ENCODE measurements at places on chromosomes 1 and 21. TPM values are rescaled to one million over a fixed set of nuclear protein-coding genes. Genes with fewer than 3 reads are reported as not detected.

- no peak for DNase-seq
Measured at GRCh38 chr1:6100861-6101783, 55.4 kb downstream of the KCNAB2 start.

DNA sequence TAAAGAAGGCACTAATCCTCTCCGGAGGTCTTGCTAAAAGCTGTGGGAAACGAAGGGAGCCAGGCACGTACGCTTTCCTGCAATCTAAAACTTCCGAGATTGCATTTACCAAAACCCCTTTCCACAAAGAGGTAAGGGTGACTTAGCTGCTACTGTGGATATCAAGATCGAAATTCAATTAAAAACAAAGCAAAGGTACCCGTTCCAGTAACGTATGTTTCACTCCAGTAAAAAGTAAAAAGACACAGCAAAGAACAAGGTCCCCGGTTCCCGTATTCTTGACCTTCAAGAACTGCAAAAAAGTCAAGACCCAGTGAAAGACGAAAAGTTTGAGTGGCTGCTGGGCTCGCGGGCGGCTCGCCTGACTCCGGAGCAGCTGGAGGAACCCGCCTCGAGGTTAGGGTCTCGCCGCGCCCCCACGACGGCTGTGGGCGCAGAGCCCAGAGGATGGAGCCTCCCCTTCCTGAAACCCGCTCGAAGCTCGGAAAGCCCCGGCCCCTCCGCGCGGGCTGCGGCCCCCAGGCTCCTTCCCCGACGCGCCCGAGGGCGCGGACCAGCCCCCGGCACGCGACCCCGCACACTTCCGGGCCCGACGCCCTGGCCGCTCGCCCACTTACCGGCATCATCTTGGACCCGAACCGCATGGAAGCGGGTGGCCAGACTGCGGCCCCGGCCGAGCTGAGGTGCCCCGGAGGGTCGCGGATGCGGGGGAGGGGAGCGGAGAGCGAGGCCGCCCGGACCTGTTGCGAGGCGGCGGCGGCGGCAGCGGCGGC is 524 bp downstream of the TP53BP2 start:
- DNase-seq: peak; percentile 83

DNA sequence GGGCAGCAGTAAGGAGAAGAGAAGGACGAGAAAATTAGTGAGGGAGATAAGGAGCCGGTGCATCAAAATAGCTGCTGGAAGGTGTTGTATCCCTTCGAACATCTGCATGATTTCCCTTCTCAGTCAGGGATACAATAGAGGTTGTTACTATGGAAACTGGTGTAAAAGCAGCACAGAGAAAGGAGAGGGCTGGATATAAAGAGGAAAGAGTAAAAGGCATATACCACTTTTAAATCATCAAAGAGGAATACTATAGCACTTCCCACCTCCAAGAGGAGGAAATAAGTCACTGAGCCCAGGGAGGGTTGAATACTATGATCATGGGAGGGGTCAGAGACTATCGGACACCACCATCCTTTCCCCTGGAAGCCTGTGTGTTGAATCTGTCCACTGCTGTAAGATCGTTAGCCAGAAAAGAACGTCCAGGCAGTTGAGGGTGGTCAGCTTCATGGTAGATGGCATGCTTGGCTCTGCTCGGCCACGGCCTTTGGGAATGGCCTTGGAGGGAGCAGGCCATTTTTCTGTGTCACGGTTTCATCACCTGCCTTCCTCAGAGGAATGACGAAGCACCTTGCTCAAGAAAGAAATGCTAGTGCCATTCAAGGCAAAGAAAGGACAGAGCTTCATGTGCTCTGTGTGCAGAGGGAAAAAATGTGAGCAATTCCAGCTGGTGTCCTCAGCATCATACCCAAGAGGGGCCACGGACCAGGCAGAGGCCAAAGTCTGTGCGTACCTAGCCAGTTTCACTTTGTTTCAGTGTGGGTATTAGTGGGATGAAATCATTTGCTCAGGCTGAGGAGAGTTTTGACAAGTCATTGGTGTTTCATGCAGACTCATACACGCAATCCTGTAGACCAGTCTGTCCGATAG is 64.2 kb downstream of the IRF2BP2 start:
- DNase-seq: peak; percentile 14

DNA sequence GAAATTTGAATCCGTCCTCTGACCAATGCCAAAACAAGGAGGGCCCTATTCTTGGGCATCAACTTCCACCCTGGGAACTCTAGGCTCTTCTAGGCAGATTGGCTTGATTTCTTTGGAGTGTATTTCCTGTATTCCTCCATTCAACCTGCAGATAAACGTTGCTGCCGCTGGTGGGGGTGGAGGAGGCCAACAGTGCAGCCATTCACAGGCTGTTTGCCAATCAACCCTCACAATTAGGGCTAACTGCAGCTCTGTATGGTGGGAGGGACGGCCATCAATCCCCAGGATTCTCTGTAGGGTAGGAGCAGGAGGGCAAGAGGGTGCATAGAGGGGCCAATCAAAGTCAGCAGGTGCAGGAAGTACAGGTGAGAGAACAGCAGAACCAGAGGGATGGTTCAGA is 273.1 kb upstream of the PROX1 start:
- no peak for DNase-seq

GRCh38 chr1:64212031-64212430 is 8.6 kb downstream of the UBE2U start:
- no peak for DNase-seq

GRCh38 chr1:22584001-22584562 is 20.8 kb downstream of the EPHA8 start:
- DNase-seq: no peak

GRCh38 chr1:102529446-102529845 is 532.7 kb upstream of the OLFM3 start:
- no peak for DNase-seq

DNA sequence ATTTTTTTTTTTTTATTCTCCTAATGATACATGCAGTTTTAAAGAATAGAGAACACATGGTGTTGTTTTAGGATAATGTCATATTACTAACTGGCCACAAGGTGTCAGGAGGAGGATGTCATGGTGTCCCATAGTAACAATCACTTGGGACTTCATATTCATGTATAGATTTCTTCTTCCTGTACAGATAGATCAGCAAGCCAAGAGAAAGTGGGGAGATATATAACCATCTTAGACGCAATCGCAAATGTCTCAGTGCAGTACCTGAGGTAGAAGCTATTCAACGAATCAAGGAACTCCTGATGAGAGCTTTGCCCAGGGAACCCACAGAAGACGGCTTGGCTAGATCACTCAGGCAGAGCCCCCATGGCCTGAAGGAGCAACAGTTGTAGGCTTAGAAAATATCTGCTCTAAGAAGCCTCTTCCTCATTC is 12.3 kb downstream of the OR2T11 start:
- no peak for DNase-seq

DNA sequence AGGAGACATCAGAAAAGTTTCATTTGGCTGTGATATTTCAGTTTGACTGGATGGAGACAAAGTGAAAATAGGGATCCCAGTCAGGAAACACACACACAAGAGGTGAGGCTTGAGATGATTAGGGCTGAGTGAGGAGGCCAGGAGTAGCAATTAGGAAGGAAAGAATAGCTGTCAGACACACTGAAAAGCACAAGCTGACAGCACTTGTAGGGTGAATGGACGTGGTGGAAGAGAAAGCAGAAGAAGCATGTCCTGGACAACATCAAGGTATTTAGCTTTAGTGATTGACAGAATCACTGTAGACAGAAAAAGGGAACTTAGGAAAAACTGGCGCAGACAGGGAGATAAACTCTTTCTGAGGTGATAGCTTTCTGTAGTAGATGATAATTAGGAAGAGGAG is 347.7 kb downstream of the TGFB2 start:
- DNase-seq: no peak

- no peak for DNase-seq
Measured at GRCh38 chr1:69568421-69569174, 876 bp downstream of the LRRC7 start.

GRCh38 chr1:86419277-86419903 is 4.6 kb upstream of the CLCA2 start:
- DNase-seq: no peak

- no peak for DNase-seq
Measured at GRCh38 chr1:59323879-59324278, 27.0 kb downstream of the FGGY start.

- no peak for DNase-seq
Measured at GRCh38 chr1:78274814-78275213, 216.0 kb upstream of the PTGFR start.

GRCh38 chr1:51344602-51345299 is 14.4 kb upstream of the TTC39A start:
- DNase-seq: no peak

DNA sequence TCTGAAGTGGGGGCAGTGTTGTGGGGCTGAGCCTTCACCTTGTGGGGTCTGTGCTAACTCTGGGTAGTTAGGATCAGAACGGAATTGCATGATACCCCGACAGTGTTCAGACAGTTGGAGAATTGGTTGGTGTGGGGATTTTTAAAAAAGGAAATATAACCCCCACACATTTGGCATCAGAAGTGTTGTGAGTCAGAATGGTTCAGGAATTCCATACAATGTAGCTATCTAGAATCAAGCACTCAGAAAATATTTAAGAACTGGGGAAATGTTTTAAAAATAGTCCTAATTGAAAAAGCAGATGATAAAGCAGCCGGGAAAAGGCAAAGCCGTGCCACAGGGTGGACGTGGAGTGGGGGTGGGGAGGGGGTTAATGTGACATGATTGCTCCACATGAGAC is 6.5 kb upstream of the S100A7 start:
- DNase-seq: no peak

DNA sequence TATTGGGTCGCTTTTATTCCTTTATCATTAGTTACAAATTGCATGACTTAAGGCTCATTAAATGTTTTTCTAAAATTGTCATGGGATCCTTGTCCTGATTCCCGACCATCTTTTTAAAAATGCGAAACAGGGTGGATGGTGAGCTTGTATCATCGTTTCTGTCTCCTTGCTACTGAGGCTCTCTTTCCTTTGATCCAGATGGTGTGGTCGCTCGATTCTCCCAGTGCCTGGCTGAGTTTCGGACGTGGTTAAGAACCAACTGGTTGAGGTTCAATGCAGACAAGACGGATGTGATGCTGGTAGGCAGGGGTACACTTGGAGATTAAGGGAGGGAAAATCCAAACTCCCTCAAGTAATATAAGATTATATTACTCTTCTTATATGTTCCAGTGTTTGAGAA is 1.2 kb downstream of the MIER1 start:
- no peak for DNase-seq

- DNase-seq: no peak
Measured at GRCh38 chr1:30798389-30799232, 41.0 kb upstream of the LAPTM5 start.

DNA sequence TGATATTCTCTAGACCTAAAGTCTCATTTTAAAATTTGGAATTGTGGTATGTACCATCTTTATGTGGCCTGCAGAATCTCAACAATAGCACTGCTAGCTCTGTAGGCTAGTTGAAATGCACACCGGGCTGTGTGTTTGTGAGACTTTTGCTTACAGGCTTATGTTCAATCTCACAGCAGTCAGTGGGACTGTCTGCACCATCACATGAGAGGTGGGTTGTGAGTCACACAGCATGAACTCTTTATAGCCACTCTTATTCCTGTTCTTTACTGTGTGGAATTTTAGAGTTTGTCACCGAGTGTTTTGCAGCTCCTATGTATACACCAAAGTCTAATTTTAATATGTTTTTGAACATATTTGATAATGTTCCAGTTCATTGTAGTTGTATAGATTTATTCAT is 74.6 kb downstream of the RASAL2 start:
- no peak for DNase-seq

DNA sequence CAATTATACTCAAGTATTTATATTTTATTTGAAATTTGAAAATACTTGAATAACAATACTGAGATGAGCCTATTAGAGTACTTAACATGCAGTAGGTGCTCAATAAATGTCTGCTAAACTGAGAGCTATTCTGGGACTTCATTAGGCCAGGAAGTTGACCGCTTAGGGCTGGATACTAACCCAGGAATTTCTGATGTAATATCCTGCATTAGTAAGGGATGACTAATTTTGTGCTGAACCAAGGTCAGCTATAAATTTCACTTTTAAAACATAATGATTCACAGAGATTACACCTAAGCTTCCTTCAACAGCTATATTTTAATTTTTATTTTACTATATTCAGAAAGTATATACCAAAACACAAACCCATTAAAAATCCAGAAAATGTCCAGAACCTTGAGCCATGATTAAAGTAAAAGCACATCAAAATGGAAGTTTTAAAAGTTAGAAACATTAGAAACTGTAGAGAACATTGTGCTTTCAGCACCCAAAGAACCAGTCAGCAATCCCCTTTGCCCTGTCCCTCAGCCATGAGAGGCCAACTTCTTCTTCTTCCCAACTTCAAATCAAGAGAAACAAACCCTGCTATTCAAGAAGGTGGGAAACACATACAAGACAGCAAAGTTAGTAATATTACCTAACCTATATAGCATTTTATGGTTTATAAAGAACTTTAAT is 35.4 kb downstream of the WNT2B start:
- DNase-seq: no peak

- DNase-seq: no peak
Measured at GRCh38 chr1:60924964-60925798, 157.2 kb upstream of the NFIA start.

GRCh38 chr1:229229137-229229720 is 41.7 kb upstream of the RAB4A start:
- no peak for DNase-seq

DNA sequence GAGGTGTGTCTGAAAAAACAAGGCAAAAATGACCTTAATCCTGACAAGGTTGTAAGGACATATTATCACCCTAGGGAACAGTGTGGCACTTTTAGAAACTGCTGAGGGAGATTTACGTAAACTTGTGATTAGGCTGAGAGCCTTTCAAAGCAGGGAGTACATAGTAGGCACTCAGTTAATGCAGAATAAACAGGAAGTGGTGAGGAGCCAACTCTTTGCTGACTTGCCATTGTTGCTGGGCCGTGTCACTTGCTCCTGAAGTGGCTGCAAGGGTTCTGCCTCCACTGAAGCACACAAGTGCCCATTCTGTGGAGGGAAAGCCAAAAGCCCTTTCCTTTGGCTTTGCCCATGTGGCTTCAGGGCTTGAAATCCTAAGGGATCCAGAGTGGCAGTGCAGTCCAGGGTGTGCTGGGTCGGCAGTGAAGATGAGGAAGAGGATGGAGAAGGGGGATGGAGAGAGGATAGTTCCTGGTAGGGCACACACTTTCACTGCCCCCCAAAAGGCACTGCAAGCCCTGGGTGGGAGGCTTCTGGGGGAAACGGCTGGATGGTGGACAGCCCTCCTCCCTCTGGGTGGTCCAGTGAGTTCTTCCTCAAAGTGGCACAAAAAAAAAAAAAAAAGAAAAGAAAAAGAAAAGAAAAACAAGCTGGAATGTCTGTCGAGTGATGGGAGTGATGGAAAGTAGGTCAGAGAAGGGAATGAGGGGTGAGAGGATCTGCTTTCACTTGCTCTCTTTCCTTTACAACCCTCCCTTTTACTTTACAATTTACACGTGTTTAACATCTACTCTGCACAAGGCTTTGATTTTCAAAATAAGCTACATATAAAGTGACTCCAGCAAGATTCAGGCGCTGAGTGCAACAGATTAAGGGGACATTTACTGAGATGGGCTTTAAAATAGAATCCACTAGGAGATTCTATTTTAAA is 13.7 kb upstream of the RHEX start:
- no peak for DNase-seq

GRCh38 chr21:37183749-37184148 is 83.4 kb downstream of the VPS26C start:
- DNase-seq: no peak

- DNase-seq: no peak
Measured at GRCh38 chr1:104648269-104648691, 898.6 kb downstream of the AMY1C start.

The NR1I3 gene
- not detected for polyA plus RNA-seq

The ACTL8 gene
- 0.18 TPM for polyA plus RNA-seq

The ZNF593OS gene
- polyA plus RNA-seq: 0.54 TPM

The CGN gene
- 1.0 TPM for polyA plus RNA-seq

The CD53 gene
- polyA plus RNA-seq: 57.1 TPM

The SLFNL1 gene
- polyA plus RNA-seq: 0.05 TPM

The ACTN2 gene
- polyA plus RNA-seq: 1.1 TPM

The ADGRL4 gene
- 12.2 TPM for polyA plus RNA-seq

The BRINP3 gene
- 0.52 TPM for polyA plus RNA-seq

The ZNF669 gene
- 7.3 TPM for polyA plus RNA-seq

Measured in ovary (tissue), 10 donors.